ENCODE measurements at places on chromosomes 6 and 20.
A peak's percentile ranks its signal among the peaks of the same experiment; 100 is the strongest.

GRCh38 chr20:62378215-62378614 lies 8.7 kb upstream of the RPS21 start:
- no peak for DNase-seq

- no peak for DNase-seq
These were observed 64.0 kb downstream of the FYN start for GRCh38 chr6:111809264-111809663.

DNA sequence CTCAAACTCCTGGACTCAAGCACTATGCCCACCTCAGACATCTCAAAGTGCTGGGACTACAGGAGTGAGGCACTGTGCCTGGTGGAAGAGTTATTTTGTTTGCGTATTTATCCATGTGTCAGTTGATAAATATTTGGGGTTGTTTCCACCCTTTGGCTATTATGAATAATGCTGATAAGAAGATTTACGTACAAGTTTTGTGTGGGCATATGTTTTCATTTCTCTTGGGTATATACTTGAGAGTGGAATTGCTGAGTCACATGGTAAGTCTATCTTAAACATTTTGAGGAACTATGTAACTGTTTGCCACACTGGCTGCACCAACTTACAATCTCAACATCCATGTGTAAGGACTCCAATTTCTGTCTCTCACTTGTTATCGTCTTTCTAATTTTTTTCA lies 200.3 kb downstream of the RNGTT start:
- DNase-seq = no peak

DNA sequence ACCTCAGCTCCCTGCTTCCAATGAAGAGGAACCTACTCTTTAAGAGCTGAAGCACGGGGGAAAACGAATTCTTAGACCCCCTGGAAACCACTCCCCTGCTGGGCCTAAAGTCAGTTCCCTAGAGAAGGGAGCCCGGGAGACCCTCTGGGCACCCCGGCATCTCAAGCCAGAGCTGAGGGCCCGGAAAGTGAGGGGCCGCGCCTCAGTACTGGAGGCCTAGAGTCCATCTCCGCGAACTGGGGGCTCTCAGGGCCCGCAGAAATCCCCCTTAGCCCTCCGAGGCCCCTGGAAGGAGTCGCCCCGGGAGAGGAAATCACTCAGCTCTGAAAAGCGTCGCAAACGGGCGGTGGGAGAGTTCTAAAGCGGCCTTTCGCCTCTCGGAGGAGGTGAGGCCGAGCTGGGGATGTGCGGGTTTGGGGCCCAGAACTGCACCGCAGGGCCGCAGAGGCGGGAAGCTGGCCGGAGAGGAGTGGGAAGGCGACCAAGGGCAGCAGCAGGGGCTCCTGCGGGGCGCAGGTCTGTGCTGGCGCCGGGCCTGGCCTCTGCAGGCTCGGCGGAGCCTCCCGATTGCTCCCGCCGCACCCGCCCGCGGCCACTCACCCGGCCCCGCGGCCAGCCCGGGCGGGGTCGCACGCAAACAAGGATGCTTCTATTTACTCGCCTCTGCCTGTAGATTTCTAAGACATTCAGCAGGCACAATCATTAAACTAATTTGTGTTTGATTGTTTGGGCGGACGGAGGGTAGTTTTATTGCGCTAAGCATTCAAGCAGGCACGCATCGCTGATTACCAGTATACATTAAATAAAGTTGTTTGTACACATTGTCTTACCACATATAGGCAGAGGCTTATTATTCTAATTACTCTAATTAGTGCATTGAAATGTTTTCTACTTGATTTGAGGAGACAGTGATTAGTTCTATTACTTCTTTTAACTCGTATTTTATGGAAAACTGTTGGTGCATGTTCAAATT lies 9.2 kb downstream of the POU3F2 start:
- DNase-seq = no peak

DNA sequence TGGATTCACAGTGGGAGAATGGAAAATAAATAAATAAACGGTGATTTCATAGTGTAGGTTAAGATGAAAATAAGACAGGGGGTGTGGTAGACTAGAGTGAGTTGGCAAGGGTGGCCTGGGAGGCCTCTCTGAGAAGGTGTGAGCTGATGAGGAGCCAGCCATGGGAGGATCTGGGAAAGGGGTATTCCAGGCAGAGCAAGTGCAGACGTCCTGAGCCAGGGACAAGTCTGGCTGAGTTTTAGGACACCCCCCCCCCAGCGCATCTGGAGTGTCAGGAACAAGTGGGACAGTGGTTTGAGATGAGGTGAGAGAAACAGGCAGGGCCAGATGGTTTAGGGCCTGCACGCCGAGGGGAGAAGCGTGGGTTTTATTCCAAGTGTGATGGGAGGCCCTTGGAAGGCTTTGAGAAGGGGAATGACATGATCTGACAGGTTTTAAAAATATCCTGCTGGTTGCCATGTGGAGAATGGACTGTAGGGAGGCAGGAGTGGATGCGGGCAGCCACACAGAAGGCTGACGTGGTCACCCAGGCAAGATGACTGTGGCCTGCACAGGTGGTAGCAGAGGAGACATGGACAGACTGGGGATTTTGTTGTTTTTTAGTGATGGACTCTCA lies 21.1 kb upstream of the CCM2L start:
- DNase-seq = no peak

GRCh38 chr6:78484198-78485064 lies 382.9 kb upstream of the IRAK1BP1 start:
- DNase-seq = no peak

- DNase-seq = no peak
These were observed 4.1 kb upstream of the DLL1 start for GRCh38 chr6:170294813-170295509.

GRCh38 chr6:118881440-118882313 lies 12.3 kb upstream of the ASF1A start:
- no peak for DNase-seq

DNA sequence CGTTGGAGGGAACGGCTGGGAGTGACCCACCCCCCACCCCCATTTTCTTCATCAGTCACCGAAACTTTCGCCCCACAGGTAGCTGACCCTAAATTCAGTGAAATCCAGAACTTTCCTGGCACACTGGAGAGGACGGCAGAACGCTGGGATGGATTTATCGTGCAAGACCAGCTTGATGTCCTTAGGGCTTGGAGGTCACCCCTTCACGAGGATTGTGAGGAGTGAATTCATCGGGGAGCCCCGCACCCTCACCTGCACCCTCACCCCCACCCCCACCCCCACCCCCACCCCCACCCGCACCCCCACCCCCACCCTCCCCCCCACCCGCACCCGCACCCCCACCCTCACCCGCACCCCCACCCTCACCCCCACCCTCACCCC lies 13.3 kb upstream of the TCFL5 start:
- no peak for DNase-seq

GRCh38 chr20:52958211-52958610 lies 13.9 kb upstream of the TSHZ2 start:
- DNase-seq = no peak

DNA sequence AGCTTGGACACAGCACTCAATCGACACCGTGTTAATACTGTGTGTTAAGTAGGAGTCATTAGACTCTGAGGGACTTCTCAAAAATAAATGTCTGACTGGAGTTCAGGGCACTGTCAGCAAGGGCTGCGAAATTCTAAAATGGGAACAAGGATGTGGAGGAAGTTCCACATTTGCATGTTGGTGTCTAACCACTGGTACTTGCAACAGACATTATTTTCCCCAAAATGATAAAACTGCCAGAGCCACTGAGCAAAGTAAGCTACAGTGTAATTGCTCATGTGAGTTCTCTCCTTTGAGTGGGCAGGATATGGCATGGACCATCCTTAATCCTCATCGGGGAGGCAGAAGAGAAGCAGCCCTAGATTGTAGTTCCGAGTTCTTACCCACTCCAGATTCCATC lies 215.9 kb downstream of the SLC24A3 start:
- DNase-seq = no peak

GRCh38 chr6:116512734-116513133 lies 1.3 kb downstream of the CALHM5 start:
- no peak for DNase-seq

DNA sequence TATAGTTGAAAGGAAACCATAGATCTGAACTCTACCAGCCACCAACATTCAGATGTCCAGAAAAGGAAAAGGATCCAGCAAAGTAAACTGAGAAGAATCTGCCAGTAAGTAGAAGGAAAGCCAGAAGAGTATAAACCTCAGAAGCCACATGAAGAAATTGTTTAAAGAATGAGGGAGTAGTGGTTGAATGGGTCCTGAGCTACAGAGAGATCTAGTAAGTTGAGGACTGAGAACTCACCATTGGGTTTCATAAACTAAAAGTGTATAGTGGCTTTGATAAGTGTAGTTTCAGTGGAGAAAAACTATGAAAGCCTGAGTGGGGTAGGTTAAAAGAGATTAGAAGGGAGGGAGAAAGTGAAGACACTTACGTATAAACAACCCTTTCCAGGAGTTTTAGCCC lies 32.0 kb upstream of the SUMO4 start:
- no peak for DNase-seq

- DNase-seq = no peak
These were observed 37.4 kb downstream of the MDN1 start for GRCh38 chr6:89782222-89782621.

DNA sequence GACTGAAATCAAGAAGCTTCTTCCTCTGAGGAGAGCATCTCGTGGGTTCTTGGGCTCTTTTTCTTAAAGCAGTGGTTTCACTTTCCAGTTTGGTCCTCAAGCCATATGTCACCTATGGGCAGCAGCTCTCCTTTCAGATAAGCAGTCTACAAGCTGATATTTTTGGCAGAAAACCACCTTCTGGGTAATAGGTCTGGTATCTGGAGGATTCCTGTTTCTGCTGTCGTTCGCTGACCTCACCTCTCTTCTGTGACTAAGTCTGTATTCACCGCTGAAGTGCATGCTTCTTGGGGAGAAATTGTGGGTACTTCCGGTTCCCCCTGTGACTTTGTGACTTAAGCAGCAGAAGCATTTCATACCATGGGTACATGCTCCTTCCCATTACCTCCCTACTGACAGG lies 193.6 kb downstream of the EDN1 start:
- DNase-seq = peak; percentile 62

GRCh38 chr20:25193843-25194242 lies 1.7 kb upstream of the ENTPD6 start:
- no peak for DNase-seq

- no peak for DNase-seq
These were observed 197.9 kb upstream of the GRIK2 start for GRCh38 chr6:101195588-101195987.

GRCh38 chr6:158170656-158171081 lies 2.5 kb downstream of the GTF2H5 start:
- peak; percentile 77 for DNase-seq

GRCh38 chr6:130699742-130700141 lies 127.5 kb upstream of the SMLR1 start:
- no peak for DNase-seq

DNA sequence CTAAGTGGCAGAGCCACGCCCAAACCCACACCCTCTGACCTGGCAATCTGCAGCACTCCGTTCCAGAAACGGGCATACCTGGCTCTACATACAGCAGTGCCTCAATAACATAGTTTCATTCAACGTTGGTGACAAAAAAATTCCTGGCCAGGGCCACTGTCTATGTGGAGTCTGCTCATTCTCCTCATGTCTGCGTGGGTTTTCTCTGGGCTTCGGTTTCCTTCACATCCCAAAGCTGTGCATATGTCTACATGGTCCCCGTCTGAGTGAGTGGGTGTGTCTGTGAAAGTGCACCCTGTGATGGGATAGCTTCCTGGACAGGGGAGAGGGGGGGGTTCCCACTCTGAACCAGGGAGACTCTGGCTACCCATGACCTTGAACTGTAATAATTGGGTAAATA lies 2.1 kb downstream of the KIAA0319 start:
- no peak for DNase-seq

DNA sequence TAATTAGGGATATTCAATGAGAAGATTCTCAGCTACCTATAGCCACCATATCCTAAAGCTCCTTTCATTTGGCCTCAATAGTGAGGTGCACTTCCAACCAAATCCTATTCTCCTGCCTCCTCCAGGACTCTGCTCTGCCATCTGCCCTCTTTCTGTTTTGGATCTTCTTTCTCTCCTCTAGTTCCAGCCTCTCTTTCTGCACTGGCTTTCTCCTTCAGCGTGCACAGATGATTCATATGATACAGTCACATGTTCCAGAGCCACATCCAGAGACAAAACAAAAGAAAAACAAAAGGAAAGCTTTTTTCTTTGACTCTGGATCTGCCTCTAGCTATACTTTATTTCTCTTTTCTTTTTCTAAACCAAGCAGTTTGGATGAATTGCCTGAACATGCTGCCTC lies 531.9 kb upstream of the MAN1A1 start:
- DNase-seq = peak; percentile 12

GRCh38 chr6:133644892-133645619 lies 243.9 kb upstream of the TCF21 start:
- DNase-seq = no peak

- no peak for DNase-seq
These were observed 881.5 kb downstream of the C6orf118 start for GRCh38 chr6:164427728-164428402.

GRCh38 chr6:160387916-160388643 lies 39.9 kb downstream of the SLC22A3 start:
- DNase-seq = no peak

DNA sequence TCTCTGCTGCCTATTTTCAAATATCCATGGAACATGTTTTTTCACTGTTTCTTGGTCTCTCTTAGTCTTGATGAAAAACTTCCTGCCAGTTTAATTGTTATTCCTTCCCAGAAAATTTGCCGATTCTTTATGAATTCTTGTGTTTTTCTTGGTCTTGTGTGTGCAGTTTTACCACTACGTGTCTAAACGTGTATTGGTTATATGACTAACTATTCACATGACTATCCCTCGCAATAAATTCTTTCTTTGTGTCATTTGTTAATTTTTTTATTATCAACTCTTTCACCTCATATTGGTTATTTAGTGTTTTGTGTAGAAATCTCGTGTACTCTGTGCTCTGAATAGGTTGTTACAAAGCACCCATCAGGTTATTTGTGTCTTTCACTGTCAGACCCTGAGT lies 315.4 kb downstream of the HAO1 start:
- no peak for DNase-seq

- no peak for DNase-seq
These were observed 52.2 kb downstream of the ADGB start for GRCh38 chr6:146650799-146651481.

GRCh38 chr6:87902383-87902782 lies 145.3 kb upstream of the SPACA1 start:
- no peak for DNase-seq

GRCh38 chr6:147700436-147701209 lies 192.1 kb downstream of the SAMD5 start:
- no peak for DNase-seq

GRCh38 chr6:117947234-117947633 lies 40.2 kb downstream of the SLC35F1 start:
- DNase-seq = no peak

DNA sequence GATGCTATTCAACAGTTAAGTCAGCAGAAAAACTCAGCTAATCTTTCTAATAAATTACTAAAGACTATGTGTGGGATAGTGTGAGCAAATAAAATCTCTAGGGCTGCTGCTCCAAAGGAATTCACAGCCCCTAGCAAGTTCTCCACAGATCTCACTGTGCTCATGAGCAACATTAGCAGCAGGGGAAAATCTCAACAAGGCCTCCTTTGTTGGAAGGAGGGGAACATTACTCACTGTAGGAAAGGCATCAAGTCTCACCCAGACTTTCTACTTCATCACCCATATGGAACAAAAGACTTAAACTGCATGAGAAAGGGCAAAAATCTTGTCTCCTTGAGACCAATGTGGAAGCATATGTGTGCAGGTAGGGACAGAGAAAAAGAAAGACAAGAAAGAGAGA lies 726.4 kb upstream of the SLC35B3 start:
- no peak for DNase-seq
